ENCODE measurements at places on chromosomes 12 and 14. TPM values are rescaled to one million over a fixed set of nuclear protein-coding genes. Genes with fewer than 3 reads are reported as not detected.

- no peak for DNase-seq
Observed at GRCh38 chr14:20626274-20626673, 15.2 kb downstream of the OR6S1 start.

DNA sequence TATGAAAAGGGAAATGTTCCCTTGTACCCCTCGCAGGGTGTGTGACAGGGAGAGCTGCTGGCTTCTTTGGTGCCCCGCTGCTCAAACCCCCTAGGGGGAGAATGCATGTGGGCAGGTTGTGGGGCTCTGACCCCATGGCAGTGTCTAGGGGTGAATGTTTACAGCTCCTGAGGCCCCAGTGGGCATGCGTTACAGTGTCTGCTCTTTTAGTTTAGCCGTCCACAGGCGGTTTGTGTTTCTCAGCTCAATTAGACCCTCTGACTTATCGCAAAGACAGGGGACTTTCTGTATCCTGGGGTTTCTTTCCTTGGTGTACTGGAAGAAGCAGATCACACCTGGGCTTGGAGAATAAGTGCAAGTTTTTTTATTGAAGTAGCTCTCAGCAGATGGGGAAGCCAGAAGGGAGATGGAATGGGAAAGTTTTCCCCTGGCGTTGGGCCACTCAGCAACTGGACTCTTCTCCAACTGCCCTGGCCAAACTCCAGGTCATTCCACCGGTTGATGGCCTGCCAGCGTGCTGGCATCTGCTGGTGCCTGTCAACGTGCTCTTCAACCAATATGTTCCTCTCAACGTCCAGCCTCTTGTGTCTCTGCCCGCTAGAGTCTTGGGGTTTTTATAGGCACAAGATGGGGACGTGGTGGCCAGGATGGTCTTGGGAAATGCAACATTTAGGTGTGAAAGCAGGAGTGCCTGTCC lies 720.9 kb downstream of the FSCB start:
- no peak for DNase-seq

DNA sequence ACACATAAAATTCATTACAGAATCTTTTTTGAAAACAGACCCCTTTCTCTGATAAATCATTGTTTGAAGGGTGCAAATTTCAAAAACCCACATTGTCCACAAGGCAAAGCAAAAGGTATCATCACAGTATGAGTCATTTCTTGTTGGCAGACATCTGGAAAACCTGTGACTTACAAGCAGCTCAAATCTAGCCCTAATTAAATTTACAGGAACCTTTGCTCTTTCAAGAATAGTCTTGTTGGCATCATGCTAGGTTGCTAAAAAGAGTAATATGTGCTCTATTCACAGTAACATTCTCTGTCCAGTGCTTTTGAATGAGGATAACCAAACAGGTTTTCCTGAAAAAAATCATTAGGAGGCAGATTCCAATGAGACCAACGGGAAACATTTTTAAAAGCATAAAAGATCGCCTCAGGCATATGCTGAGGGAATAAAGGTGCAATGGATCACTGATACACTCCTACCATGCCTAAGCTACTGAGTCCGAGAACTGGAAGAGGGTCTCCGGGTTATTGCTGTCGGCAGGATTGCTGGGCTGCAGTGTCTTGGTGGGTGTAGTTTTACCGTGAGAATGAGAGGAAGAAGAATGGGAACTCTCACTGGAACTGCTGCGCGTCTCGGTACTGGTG lies 55.5 kb upstream of the TTC7B start:
- no peak for DNase-seq

DNA sequence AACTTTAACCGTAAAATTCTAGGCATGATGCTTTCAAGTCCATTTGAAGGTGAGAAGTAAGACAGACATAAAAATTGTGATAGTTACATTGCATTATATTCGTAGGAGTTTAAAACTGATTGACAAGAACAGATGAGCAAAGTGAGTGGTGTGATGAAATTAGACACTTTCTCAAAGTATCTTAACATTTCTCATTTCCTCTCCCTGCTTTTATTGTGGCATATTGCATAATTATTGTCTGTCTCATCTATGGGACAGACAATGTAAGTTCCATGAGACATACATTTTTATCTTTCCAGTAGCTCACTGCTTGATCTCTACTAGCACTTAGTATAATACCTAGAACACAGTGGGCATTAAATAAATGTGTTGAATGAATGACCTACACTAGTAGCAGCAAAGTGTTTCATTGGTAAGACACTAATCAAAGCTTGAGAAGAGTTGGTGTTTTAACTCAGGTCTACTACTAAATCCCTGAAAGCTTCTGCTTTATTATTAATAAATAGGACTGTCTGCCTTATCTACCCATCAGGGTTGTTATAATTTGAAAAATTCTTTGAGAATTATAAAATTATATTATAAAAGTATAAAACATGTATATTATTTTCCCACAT lies 19.0 kb downstream of the A2M start:
- no peak for DNase-seq

- no peak for DNase-seq
Observed at GRCh38 chr14:61152851-61153364, 128.2 kb downstream of the TMEM30B start.

The DPPA3 gene
- not detected for total RNA-seq

The CLEC6A gene
- not detected for total RNA-seq
